Bronchial epithelial cell (primary cell): ENCODE measurements at places on chromosomes 13 and 19.
A peak's percentile ranks its signal among the peaks of the same experiment; 100 is the strongest.

GRCh38 chr13:43058831-43059230 is 35.4 kb downstream of the DNAJC15 start:
- DNase-seq, result no peak

DNA sequence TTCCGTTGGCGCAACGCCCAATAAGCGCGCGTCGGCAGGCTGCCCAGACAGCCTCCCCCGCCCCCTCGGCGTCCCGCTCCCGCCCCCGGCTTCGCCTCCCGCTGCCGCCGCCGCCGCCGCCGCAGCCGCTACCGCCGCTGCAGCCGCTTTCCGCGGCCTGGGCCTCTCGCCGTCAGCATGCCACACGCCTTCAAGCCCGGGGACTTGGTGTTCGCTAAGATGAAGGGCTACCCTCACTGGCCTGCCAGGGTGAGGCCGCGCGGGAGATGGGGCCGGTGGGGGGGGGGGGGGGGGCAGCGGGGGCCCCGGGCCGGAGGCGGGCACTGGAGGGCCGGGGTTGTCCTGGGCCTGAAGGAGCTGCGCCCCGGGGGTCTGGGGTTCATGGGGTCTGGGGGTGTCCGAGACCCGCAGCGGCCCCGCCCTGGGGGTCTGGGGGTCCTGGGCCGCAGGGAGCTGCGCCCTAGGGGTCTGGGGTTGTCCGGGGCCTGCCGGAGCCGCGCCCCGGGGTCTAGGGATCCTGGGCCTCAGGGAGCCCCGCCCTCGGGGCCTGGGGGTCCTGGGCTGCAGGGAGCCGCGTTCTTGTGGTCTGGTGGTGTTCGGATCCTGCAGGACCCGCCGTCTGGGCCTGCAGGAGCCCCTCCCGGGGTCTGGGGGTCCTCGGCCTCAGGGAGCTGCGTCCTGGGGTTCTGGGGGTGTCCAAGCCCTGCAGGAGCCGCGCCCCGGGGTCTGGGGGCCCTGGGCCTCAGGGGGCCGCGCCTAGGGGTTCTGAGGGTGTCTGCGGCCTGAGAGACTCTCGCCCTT is at the start of gene HDGFL2:
HDGFL2 (plus strand) TSS at position 124 of the 801 bp plus-strand sequence; CDS start at position 178, 54 bp downstream.
- no peak for DNase-seq

DNA sequence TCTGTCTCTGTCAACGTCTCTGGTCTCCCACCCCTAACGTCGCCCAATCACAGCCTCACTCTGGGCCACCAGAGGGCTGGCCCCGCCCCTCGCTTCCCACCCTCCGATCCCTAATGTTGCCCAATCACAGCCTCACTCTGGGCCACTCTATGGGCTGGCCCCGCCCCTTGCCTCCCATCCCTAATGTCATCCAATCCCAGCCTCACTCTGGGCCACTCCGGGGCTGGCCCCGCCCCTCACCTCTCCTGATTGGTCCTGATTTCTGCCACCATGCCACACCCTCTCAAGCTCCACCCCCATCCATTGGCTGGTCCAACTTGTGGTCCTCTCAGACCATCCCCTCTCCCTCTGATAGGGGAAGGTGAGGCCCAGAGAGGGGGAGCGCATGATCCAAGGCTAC is 24.9 kb downstream of the CELF5 start:
- DNase-seq, result no peak

DNA sequence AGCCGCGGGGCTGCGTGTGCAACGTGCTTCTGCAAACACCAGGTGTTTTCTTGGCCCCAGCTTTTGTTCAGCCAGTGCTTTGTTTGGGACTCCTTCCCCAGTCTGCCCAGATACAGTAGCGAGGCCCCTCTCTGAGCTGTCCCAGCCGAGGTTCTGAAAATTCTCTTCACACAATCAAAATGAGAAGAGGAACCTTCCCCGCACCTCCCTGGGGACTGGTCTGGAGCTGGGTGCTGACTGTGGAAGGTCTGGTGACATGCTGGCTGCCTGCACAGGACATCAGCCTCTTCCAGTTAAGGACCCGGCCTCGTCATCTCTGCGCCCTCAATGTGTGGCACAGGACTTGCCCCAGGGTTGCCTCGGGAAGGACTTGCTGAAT is 4.2 kb downstream of the ATP4A start:
- DNase-seq, result no peak

DNA sequence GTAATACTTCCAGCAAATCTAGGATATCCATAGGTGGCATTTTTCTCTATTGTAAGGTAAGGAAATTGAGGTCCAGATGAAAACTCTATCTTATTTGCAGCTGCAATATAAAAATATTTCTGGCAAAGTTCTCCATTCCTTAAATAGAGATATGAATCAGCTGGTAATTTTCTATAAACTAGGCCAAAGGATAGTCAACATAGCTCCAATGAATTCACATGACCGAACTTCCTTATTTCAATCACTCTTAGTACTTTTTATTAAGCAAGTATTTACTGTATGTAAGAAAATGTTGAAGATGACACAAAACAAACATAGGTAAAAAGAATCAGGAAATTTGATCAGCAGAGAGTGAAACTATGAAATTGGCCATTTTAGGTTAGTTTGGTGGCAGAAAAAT is 13.0 kb upstream of the LCP1 start:
- DNase-seq, result no peak

- no peak for DNase-seq
Observed at GRCh38 chr13:46953331-46953730, 56.5 kb upstream of the HTR2A start.

- peak; percentile 63 for DNase-seq
Observed at GRCh38 chr13:77300176-77301037, 26.5 kb downstream of the MYCBP2 start.

DNA sequence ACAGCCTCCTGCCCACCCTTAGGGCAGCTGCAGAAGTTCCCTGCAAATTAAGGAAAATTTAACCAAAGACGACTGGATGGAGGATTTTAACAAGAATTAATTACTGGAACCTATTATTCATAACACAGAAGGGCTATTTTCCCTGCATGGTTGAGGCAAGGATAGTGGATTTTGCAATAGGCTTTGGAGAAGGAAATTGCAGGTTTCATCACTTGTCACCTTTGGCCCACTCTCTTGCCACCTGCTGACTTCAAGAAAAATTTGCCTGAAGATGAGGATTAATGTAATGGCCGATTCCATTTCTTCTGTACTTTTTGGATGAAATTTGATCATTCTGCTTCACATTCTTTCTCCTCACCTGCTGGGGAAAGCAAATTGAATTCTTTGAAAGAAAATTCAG is 261.7 kb downstream of the FGF9 start:
- no peak for DNase-seq

DNA sequence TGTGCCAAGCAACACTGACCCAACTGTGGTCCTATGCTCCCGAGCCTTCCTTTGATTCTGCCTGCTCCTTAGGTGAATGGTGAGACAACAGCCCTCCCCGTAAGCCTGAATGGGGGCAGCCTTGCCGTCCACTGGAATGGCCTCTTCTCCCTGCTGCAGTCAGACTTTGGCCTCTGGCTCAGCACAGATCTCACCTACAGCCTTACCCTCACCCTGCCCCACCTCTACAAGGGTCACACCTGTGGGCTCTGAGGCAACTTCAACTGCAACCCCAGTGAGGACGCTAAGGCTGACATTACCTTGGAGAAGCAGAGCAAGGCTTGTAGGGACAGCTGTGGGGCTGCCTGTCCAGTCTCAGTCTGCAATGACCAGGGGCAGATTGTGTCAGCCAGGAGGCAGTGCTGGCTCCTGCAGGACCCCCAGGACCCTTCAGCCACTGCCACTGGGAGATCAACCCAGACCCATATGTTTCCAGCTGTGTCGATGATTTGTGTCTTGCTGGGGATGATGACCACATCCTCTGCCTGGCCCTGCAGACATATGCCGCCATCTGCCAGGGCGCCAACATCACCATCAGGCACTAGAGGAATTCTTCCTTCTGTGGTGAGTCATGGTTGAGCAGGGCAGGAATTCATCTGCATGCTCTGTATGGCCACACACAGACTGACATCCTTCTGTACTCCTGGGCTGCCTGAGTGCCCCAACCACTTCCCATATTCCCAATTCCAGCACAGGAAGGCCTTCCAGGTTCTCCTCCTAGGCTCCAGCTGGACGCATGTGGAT is 27.3 kb upstream of the FXYD3 start:
- peak; percentile 78 for DNase-seq

DNA sequence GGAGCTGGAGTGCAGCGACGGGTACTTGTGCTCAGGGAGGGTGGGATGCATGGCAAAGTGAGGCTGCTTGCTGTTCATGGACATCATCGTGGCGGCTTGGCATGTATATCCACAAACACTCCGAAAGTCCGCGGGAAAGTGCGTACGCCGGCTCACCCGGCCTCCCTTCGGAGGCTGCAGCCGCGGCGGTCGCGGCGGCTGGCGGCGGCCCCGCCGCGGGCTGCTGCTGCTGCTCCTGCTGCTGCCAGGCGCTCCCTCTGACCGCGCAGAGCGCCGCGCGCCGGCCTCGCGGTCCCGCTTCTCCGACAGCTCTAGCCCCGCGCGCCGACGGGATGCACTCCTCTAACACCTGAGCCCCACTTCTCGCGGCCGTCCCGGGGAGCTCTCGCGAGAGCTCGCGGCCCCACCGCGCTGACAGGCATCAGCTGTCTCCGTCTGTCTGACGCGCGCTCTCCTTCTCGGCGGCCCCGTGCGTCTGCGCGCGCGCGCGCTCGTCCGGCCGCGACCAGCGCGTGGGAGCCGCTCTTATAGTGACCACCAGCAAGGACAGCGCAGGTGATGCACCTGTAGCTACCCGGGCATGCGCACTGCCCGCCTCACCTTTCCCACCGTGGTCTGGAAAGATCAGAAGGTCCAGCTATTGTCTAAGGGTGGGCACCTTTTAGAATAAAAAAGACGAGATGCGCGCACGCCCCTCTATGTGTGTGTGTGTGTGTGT is at the start of gene POU4F1:
POU4F1 (minus strand) TSS at position 313 of the 718 bp plus-strand sequence; CDS start at position 87, 226 bp downstream.
- DNase-seq, result peak; percentile 29

GRCh38 chr13:34750078-34750931 is 191.8 kb upstream of the NBEA start:
- DNase-seq, result no peak

DNA sequence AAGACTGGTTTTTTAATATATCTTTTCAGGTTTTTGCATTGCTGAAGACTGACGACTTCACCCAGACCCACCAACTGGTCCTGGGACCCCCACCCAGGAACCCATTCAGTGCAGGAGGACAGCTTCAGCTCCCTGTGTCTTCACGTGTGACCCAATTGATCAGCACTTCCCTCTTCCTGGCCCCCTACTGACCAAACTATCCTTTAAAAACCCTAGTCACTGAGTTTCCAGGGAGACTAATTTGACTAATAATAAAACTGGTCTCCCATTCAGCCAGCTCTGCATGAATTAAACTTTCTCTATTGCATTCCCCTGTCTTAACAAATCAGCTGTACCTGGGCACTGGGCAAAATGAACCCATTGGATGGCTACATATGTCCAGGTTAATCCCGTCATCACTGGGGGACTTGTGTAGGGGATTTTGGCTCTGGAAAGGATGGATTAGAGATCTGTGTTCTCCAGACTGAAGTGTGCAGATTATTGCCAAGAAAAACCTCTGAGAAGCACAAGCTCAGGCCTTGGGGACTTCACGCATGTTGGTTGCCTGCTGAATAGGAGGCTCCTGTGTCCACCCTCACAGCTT is 16.3 kb upstream of the PARP4 start:
- no peak for DNase-seq

DNA sequence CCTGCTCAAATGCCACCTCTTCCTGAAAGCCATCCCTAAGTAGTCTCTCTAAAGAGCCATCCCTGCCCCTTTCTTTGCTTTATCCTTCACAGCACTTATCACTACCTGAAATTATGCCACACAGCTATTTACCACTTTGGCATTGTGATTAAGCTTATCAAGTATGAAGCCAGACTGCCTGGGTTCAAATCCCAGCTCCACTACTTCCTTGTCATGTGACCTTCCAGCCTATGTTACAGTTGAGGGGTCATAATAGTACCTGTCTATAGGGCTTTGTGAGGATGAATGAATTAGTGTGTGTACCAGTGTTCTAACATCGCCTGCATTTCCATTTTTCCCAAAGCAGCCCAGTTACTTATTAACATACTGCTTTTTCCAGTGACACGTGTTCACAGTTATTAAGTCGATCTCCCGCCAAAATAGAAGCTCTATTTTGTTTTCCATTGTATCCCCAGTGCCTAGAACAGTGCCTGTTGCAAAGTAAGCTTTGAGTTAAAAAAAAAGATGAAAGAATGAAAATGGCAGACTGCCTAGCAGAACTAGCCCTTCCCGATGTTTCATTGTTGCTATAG is 32.8 kb downstream of the ZSWIM9 start:
- no peak for DNase-seq

DNA sequence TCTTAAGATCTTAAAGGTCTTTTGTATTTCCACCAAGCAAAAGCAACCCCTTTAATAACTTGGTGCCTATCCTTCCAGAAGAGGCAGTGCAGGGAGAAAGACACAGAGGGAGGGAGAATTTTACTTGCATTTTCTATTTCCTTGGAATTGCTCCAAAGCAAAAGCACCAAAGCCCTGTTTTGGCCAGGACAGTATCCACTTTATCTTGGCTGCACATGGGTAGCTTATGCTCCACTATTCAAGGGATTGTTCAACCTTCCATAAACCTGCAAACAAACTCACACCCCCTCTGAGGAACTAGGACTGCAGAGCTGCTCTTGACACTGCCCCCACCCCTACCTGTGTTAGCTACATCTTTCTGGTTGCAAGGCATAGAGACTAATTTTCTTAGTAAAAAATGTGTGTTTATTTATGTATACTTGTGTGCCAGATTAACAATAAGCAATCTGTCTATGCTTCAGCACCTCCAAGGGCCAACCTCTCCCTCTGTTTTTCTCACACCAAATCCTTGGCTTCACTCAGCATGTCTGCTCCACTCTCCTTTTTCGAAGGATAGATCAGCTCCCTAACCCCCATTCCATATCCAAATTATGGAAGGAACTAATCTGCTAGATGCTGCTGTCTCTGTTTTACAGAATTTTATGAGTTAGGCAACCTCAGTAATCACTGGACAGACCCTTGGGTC is 68.1 kb upstream of the KLF12 start:
- DNase-seq, result no peak

- no peak for DNase-seq
Observed at GRCh38 chr19:30361721-30362120, 10.5 kb upstream of the ZNF536 start.

DNA sequence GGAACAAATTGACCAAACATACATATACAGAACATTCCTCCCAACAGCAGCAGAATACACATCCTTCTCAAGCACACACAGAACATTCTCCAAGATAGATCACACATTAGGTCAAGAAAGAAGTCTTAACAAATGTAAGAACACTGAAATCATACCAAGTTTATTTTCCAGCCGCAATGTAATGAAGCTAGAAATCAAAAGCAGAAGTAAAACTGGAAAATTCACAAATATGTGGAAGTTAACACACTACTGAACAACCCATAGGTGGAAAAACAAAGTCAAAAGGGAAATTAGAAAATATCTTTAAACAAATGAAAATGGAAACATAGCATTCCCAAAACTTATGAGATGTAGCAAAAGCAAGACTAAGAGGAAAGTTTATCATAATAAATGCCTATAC is 692.6 kb downstream of the DIAPH3 start:
- no peak for DNase-seq

GRCh38 chr13:20131057-20131832 is 29.6 kb downstream of the GJA3 start:
- no peak for DNase-seq

- DNase-seq, result peak; percentile 2
Observed at GRCh38 chr13:104641309-104641708, 1575.1 kb upstream of the SLC10A2 start.

GRCh38 chr13:81080911-81081454 is 740.1 kb upstream of the SPRY2 start:
- DNase-seq, result no peak

- DNase-seq, result no peak
Observed at GRCh38 chr13:27391471-27391870, 32.9 kb upstream of the GTF3A start.

GRCh38 chr13:80339563-80339911 is 1.4 kb downstream of the SPRY2 start:
- DNase-seq, result no peak

GRCh38 chr13:43239275-43239840 is 216.0 kb downstream of the DNAJC15 start:
- DNase-seq, result peak; percentile 5
